WTC11 (cell line): ENCODE measurements at places on chromosomes 2 and 18. TPM values are rescaled to one million over a fixed set of nuclear protein-coding genes. Genes with fewer than 3 reads are reported as not detected.

GRCh38 chr2:165002638-165003037 lies 47.3 kb upstream of the SLC38A11 start:
- H3K27ac ChIP-seq, result no peak overlapping the region
- H3K36me3 ChIP-seq, result no peaks in the 10 kb centered on the region
- DNase-seq, result no peak
- H3K4me1 ChIP-seq, result no peaks in the 10 kb centered on the region
- H3K4me3 ChIP-seq, result no peak overlapping the region

- no peak overlapping the region for H3K4me3 ChIP-seq
- H3K27ac ChIP-seq, result no peak overlapping the region
- peaks cover 4% of the 10 kb centered on the region; the same call in 1 of the 2 replicates for H3K27me3 ChIP-seq
Measured at GRCh38 chr18:78754311-78755043, 225.1 kb upstream of the SALL3 start.

DNA sequence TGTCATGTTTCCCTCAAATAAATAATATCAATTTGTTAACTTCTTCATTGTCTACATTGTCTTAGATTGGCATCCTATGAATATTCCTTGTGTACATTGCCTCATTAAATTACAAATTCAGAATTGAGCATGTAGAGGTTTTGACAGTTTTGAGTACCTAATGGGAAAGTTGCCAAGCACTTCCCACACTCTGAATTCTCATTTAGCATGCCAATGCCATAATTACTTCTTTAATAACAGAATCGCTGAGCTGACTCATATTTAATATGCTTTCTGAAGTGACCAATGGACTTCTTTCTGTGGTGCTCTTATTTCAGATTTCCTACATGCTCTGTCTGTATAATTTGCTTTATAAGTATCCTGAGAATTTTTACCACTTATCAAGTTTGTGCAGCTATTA lies 114.4 kb upstream of the NOL4 start:
- H3K4me3 ChIP-seq, result no peak overlapping the region
- no peak overlapping the region for H3K27ac ChIP-seq
- no peaks in the 10 kb centered on the region for H3K27me3 ChIP-seq

- H3K36me3 ChIP-seq, result peaks cover 2% of the 10 kb centered on the region
- H3K4me3 ChIP-seq, result no peak overlapping the region
Measured at GRCh38 chr2:22626621-22627020, 758.4 kb upstream of the KLHL29 start.

DNA sequence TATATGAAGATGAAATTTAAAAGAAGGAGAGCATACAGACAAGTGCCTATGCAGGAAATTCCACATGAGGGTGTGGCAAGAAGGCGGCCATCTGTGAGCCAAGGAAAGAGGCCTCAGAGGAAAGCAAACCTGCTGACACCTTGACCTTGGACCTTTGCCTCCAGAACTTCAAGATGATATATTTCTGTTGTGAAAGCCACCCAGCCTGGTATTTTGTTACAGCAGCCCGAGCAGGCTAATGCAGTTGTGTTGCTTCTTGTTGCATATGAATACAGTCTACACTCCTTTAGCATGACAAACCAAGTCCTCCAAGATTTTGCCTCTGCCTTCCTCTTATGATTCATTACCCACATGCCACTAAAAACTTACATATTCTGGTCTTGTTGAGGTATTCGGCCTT lies 374.8 kb upstream of the TRIB2 start:
- H3K27ac ChIP-seq, result no peak overlapping the region
- H3K4me1 ChIP-seq, result peaks cover 8% of the 10 kb centered on the region
- no peaks in the 10 kb centered on the region for H3K27me3 ChIP-seq

DNA sequence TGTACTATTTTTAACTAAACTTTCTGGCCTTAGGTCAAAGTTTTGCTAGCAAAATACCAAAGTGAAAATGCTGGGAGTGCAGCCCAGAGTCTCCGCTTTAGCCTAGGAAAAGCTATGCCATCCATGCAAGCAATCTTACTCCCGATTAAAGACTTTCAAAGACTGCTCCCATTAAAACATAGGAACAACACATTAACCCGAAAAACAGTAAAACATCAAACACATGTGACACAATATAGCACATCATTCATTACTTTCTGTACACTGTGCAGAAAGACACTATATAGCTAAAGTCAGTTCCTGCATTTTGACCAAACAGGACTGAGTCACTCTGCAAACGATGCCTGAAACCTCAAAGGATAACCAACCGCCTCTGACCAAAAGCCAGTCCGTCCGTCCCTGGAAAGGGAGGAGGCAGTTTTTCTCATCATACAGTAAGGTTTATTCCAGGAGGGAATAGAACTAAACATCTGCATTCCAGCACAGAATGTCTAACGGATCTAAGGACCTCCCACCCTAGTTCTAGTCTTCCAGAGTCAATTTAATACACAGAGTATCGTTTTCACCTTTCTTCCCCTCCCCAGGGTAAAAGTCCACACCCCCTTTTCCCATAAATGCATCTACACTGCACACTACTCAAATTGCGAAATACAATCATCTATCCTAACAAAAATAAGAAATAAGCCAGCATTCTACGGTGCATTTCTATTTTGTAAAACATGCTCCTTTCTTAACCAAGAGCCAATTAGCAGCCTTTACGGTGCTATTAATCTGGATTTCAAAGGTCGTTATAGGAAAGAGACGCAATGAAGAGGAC lies 1.7 kb downstream of the ROCK2 start:
- H3K27ac ChIP-seq, result peak overlapping the region; percentile 93
- H3K4me1 ChIP-seq, result peaks cover 35% of the 10 kb centered on the region
- peaks cover 4% of the 10 kb centered on the region; the same call in 1 of the 2 replicates for H3K27me3 ChIP-seq
- 0 out of 2 replicates have a peak, but pooled peaks cover 3% of the 10 kb centered on the region for H3K36me3 ChIP-seq

- DNase-seq, result no peak
- H3K27ac ChIP-seq, result peak overlapping the region; percentile 54; the same call in 1 of the 2 replicates
- no peak overlapping the region for H3K4me3 ChIP-seq
- peaks cover 75% of the 10 kb centered on the region for H3K4me1 ChIP-seq
- no peaks in the 10 kb centered on the region for H3K36me3 ChIP-seq
Measured at GRCh38 chr2:207892716-207893402, 123.2 kb upstream of the FZD5 start.

GRCh38 chr2:164714471-164714870 lies 93.2 kb upstream of the GRB14 start:
- no peak for DNase-seq
- no peak overlapping the region for H3K27ac ChIP-seq
- no peaks in the 10 kb centered on the region for H3K27me3 ChIP-seq
- H3K36me3 ChIP-seq, result no peaks in the 10 kb centered on the region

DNA sequence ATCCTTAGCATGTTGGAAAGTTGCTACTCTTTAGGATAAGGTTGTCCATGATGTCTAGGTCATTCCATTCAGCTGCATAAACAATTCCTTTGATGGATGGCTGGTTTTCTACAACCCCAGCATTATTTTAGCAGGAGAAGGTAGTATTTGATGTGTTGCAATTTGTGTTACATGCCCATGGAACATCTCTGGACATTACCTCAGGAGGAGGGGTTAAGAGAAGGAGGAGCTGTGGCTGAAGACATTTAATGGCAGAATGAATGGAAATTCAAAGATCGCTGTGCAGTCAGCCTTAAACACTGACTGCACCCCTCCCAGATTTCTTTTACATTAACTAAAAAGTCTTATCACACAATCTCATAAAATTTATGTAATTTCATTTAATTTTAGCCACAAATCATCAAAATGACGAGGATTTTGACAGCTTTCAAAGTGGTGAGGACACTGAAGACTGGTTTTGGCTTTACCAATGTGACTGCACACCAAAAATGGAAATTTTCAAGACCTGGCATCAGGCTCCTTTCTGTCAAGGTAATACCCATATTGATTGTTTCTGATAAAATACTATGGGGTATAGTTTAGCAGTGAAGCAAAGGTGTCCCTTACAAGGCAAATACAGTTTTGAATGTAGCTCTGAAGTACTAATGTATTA lies at the start of gene CPS1:
TSS of gene CPS1 (plus strand) at position 271 of the 652 bp plus-strand sequence. CDS start at position 406, 135 bp downstream.
- DNase-seq, result no peak
- H3K4me3 ChIP-seq, result no peak within 1 kb of the TSS; the same call in 1 of the 2 replicates
- no peaks in the 10 kb centered on the region for H3K27me3 ChIP-seq

- H3K27me3 ChIP-seq, result no peaks in the 10 kb centered on the region
- peaks cover 5% of the 10 kb centered on the region for H3K4me1 ChIP-seq
- H3K36me3 ChIP-seq, result peaks cover 23% of the 10 kb centered on the region
- no peak overlapping the region for H3K4me3 ChIP-seq
- no peak for DNase-seq
- no peak overlapping the region for H3K27ac ChIP-seq
Measured at GRCh38 chr2:112579241-112579640, 5.2 kb upstream of the CHCHD5 start.

DNA sequence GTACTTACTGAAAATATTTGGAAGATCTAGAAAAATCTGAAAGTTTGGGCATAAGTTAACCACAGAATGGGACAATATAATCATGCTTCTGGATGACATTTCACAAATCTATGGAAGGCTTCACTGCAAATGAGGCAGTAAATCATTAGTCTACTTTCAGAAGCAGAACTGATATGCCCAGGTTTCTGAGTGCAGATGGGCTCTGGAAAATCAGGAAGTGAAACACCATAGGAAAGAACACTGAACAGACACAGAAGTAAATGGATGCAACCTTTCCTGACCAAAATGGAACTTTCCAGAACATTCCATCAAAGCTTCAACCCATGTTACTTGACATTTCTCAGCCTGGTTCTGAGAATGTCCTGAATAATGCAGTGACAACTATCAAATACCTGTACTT lies 55.1 kb downstream of the KCNG3 start:
- H3K27ac ChIP-seq, result peak overlapping the region; percentile 9; the same call in 1 of the 2 replicates
- H3K27me3 ChIP-seq, result no peaks in the 10 kb centered on the region
- H3K4me1 ChIP-seq, result no peaks in the 10 kb centered on the region
- no peak for DNase-seq
- peaks cover under 1% of the 10 kb centered on the region; the same call in 1 of the 2 replicates for H3K36me3 ChIP-seq

- H3K4me1 ChIP-seq, result peaks cover 77% of the 10 kb centered on the region
- no peak for DNase-seq
- no peak overlapping the region for H3K4me3 ChIP-seq
- H3K27me3 ChIP-seq, result no peaks in the 10 kb centered on the region
- no peak overlapping the region for H3K27ac ChIP-seq
- H3K36me3 ChIP-seq, result peaks cover 16% of the 10 kb centered on the region
Measured at GRCh38 chr2:17584689-17585088, 44.2 kb downstream of the VSNL1 start.

GRCh38 chr18:59665057-59666006 lies 31.9 kb downstream of the CCBE1 start:
- no peak overlapping the region for H3K4me3 ChIP-seq
- no peaks in the 10 kb centered on the region; the same call in 1 of the 2 replicates for H3K27me3 ChIP-seq

- no peak overlapping the region for H3K4me3 ChIP-seq
- DNase-seq, result no peak
- peaks cover 11% of the 10 kb centered on the region for H3K36me3 ChIP-seq
- no peak overlapping the region for H3K27ac ChIP-seq
- peaks cover 30% of the 10 kb centered on the region for H3K4me1 ChIP-seq
Measured at GRCh38 chr2:216584112-216584511, 49.1 kb upstream of the IGFBP2 start.

- H3K4me1 ChIP-seq, result peaks cover 14% of the 10 kb centered on the region
- DNase-seq, result no peak
- H3K27ac ChIP-seq, result no peak overlapping the region
- H3K4me3 ChIP-seq, result no peak overlapping the region
Measured at GRCh38 chr2:123164216-123164615, 860.9 kb upstream of the CNTNAP5 start.

DNA sequence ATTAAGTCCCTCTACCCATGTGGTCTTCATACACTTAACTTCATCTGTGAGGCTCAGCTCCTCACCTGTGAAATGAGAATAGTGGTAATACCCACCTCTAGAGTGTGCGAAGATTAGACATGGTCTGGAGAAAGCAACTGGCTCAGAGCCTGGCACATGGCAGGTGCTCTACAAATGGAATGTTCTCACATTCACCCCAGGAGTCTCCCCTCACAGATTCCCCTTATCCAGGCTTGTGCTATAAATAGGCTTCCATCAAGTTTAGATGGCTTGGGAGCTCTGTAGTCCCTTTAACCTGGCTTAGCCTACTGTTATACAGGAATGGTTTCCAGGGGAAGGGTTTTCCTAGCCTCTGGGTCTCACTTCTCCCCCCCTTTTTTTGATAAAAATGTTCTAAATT lies 455.9 kb downstream of the RNF144A start:
- H3K4me3 ChIP-seq, result no peak overlapping the region
- H3K4me1 ChIP-seq, result no peaks in the 10 kb centered on the region
- H3K36me3 ChIP-seq, result peaks cover 9% of the 10 kb centered on the region

DNA sequence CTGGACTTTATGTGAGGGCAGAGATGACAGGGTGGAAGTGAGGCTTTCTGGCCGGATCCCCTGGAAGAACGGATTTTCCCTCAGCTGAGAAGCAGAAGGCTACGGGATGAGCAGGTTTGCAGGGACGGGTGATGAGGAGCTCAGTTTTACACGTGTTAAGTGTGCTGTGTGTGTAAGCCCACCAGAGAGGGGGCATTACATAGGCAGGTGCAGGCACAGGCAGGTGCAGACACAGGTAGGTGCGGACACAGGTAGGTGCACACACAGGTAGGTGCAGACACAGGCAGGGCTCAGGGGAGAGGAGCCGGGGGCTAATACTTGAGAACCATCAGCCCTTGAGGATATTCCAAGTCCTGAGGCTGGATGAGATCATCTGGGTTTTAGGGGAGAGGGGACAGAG lies 107.7 kb downstream of the COPS8 start:
- no peak overlapping the region for H3K27ac ChIP-seq
- H3K4me3 ChIP-seq, result no peak overlapping the region

- H3K4me1 ChIP-seq, result peaks cover 9% of the 10 kb centered on the region
- no peak overlapping the region for H3K27ac ChIP-seq
- no peaks in the 10 kb centered on the region for H3K27me3 ChIP-seq
- no peak for DNase-seq
Measured at GRCh38 chr18:73683409-73684238, 464.0 kb downstream of the FBXO15 start.

GRCh38 chr2:48754874-48755273 lies 650 bp downstream of the LHCGR start:
- H3K27ac ChIP-seq, result no peak overlapping the region
- H3K27me3 ChIP-seq, result peaks cover 26% of the 10 kb centered on the region
- peaks cover 35% of the 10 kb centered on the region for H3K4me1 ChIP-seq

- no peaks in the 10 kb centered on the region for H3K36me3 ChIP-seq
- no peaks in the 10 kb centered on the region for H3K4me1 ChIP-seq
Measured at GRCh38 chr2:196294516-196294909, 123.1 kb upstream of the STK17B start.

The SERPINB13 gene
- total RNA-seq, result not detected in 3 replicates

The ELMOD3 gene
- 9.7 to 10.8 TPM (median 10.6 TPM) in 3 replicates for total RNA-seq

The NDUFB3 gene
- total RNA-seq, result 65.5 to 70.9 TPM (median 66.8 TPM) in 3 replicates

The EGR4 gene
- 0.09 to 0.14 TPM (median 0.13 TPM) in 3 replicates for total RNA-seq

The DNMT3A gene
- total RNA-seq, result 154 to 162 TPM (median 154 TPM) in 3 replicates

The COLEC12 gene
- 0.39 to 0.55 TPM (median 0.48 TPM) in 3 replicates for total RNA-seq

The KCNJ3 gene
- 0.31 to 0.69 TPM (median 0.32 TPM) in 3 replicates for total RNA-seq

The PRSS56 gene
- not detected in 3 replicates for total RNA-seq

The AP1S3 gene
- 12.2 to 17.4 TPM (median 15.8 TPM) in 3 replicates for total RNA-seq
